CD4-positive, alpha-beta T cell treated with Interleukin-10 for 1 hour (primary cell): ENCODE measurements at places on chromosomes 4 and X.
A peak's percentile ranks its signal among the peaks of the same experiment; 100 is the strongest.

GRCh38 chrX:38305971-38306370 lies 21.3 kb downstream of the RPGR start:
- no peak for DNase-seq

DNA sequence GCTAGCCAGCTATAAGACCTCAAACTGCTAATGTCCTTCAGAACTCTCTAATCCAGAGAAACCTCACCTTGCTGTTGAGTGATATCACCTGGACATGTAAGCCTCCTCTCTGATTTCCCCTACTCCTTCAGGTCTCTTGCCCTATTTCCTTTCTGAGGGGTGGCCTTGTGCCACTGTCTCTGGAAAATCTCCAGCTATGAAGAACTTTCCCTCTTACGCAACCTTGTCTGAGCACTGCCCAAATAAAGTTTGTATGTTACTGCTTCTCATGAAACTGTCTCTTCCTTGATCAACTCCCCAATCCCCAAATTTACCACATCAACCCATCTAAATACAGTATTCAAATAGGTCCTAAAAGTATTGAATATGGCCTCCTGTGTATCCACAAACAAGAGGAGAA lies 53.5 kb upstream of the VEGFD start:
- DNase-seq = no peak

- DNase-seq = no peak
Observed at GRCh38 chrX:9362363-9362928, 102.4 kb upstream of the TBL1X start.

- DNase-seq = no peak
Observed at GRCh38 chr4:1200425-1201035, 28.1 kb upstream of the SPON2 start.

DNA sequence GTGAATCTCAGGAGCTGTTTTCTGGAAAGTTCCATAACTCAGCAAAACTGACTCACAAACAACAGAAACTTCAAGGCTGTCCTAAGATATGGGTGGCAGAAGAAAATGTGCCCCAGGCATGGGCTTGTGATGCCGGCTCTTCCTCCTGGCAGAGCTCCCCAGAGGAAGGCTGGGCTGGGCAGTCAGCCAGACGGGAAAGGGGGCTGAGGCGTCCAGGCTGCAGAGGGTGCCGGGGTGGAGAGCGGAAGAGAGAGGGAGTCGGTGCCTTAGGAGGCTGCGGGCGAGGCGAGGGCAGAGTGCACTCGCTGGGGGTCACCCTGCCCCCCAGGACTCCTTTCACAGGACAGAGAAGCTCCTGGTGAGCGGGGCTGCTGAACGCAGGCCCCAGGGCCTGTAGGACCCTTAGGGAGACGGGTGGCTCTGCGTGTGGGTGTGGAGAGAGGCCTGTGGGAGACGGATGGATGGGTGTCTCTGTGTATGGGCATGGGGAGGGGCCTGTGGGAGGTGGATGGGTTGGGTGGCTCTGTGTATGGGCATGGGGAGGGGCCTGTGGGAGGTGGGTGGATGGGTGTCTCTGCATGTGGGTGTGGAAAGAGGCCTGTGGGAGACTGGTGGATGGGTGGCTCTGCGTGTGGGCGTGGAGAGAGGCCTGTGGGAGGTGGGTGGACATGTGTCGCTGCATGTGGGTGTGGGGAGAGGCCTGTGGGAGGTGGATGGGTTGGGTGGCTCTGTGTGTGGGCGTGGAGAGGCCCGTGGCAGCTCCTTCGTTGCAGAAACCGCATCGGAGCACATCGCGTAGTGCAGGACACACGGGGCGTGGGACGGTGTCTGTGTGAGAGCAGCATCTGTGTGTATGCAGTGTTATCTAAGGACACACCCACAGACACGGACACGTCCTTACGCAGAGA lies 15.9 kb downstream of the PCGF3 start:
- no peak for DNase-seq

GRCh38 chr4:157421365-157421764 lies 200.8 kb downstream of the GRIA2 start:
- no peak for DNase-seq

DNA sequence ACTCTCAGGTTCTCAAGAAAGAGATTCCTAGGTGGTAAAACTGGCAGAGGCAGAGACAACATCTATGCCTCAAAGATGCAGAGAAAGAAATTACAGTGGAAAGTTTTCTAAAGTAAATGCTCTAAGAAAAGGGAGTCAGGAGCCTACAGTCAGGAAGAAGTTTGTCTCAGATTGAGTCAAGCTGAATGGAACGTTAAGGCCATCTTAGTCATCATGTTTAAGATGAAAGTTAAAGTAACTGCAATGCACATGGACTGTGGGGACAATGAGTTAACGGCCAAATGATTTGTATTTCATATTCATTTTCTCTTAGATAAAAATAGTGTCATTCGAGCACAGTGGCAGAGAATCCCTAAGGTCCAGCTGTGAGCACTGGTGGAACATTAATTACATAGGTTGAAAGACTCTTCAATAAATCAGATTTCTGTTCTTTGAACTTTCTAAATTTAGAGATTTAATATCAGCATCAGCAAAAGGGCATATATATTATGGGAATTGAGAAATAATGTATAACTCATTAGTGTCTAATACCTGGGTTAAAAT lies 384.6 kb downstream of the DTHD1 start:
- DNase-seq = no peak

DNA sequence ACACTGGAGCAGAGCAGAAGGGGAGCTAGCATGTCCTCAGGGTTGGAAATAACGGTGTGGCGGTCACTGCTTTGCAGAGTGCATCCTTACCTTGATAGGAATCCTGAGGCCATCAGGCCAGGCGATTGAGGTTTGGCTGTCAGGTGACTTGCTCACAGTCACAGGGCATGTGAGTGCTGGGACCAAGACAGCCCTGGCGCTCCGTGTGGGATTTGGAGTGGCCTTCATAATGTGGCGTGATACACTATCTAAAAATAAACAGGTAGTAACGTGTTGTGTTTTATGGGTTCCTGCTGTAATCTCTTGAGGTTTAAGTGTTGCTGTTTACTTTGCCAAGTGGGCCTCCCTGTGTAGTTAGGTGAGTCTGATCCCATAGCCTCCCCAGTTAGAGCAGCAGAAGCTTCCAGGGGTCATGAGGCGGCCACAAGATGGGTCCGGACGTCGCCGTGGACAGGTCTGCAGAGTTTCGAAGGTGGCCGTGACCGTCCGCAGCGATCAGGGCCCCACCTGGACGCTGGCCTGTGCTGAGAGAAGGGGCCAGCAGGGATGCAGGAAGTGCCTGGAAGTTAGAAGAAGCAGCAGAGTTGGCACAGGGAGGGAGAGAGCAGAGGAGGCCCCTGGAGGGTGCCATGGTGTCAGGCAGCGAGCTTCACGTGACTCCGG lies 27.7 kb downstream of the RGS12 start:
- no peak for DNase-seq

- no peak for DNase-seq
Observed at GRCh38 chr4:106245176-106245575, 70.8 kb downstream of the TBCK start.

DNA sequence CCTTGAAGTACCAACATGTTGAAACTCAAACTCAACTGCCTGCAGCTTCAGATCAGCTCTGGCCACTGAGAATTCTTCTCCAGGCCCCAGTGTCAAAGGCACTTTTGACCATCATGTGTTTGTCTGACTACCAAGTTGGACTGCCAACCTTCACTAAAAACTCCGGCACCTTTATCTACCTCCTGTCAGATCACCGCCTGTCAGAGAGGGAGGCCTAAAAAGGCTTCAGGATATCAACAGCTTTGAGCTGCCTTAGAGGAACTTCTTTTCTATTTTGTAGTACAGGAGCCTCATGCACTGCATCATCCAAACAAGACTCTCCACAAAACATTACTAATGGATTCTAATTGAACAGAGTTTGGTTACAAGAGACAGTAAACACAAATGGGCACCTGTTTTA lies 2.8 kb downstream of the ACSL1 start:
- DNase-seq = no peak

- peak; percentile 45 for DNase-seq
Observed at GRCh38 chr4:169485791-169486742, 126.3 kb downstream of the NEK1 start.

- DNase-seq = no peak
Observed at GRCh38 chr4:107546638-107547037, 173.4 kb downstream of the PAPSS1 start.

DNA sequence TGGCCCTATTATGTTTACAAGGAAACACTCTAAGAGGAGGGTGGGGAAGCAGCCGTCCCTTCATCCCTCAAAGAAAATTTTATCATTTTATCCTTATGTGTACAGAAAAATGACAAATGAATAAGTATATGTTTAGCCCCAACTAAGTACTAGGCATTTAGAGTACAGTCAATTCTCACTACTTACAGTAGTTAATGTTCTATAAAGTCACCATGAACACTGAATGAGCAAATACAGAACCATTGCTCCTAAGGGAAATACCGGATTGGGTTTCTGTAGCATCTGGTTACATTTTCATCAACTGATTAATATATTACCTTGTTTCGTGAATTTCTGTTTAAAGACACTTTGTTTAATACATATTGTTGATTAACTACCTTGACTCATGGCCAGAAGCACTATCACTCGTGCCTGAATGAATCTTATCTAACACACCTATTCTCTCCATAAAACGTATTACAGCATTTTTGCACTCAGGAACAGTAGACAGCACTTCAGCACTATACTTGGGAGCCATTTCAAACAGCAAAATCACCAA lies 109.3 kb downstream of the ASB9 start:
- no peak for DNase-seq

GRCh38 chr4:22678940-22679854 lies 13.5 kb upstream of the GBA3 start:
- no peak for DNase-seq

- peak; percentile 12 for DNase-seq
Observed at GRCh38 chrX:151397741-151398070, 700 bp downstream of the VMA21 start.

DNA sequence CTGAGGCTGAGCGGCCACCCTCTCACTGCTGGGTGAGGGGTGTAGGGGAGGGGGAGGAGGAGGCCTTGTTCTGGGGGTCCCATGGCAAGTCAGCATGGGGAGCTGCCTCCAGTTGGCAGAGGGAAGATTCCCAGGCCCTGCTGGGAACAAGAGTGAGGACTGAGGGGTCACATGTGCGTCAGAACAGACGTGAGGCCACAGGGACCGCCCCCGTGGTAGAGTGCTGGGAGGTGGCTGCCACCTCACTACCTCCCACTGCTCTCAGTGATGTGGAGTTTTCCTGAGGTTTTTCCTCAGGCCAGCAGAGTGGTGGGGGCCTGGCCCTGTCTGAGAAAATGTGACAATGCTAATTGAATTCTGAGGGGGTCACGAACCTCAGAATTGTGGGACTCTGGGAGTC lies 568 bp downstream of the MAGEC1 start:
- no peak for DNase-seq
